ENCODE measurements at places on chromosomes 1 and 21.

DNA sequence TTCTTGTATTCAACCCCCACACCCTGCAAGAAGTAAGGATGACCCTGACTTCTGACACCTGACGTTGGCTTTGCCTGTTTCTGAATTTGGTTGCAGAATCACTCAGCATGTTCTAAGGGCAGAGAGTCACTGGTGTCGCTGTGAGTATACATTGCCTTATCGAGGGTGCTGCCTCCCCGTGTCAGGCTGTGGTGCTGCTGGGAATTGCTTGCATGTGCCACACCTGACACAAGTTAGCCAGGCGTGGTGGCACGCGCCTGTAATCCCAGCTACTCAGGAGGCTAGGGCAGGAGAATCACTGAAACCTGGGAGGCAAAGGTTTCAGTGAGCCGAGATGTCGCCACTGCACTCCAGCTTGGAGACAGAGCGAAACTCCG is 45.9 kb downstream of the WDR4 start:
- DNase-seq: peak; percentile 70

DNA sequence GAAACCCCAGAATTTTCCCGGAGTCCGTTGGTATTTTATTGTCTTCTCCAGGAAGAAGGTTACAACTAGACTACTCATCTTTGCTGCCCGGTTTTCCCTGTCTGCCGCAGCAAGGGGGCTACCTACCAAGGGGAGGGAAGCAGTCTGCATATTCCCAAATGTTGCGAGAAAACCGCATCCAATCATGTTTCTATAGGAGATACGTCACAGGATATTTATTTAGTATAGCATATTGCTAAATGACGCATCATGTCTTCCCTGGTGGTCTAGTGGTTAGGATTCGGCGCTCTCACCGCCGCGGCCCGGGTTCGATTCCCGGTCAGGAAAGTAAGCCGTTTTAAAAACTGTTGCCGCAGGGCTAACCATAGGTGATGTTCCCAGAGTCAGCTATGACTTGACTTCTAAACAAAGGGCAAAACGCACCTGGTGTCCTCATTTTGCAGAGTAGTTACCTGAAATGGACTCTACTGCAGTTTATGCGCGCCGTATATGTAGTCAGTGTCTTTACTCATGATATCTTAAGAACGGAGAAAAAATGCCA is 15.2 kb upstream of the ZNF692 start:
- peak; percentile 49 for DNase-seq

DNA sequence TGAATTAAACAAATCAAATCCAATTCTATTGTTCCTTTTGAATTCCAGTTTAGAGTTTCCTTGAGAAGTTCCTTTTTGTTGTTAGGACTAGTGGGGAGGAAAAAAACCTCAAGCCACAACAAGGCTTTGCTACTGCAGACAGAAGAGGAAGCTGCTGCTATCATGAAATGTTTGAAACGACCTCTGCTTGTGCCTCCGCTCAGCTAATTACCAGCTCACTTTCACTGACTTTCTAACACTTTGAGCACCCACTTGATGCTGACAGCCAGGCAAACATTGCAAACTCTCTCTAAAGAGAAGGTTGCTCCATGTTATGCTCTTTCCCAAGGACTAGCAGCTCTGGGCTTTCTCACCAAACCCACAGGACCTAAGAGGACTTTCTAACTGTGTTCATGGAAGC is 203.9 kb upstream of the PROX1 start:
- DNase-seq: no peak

DNA sequence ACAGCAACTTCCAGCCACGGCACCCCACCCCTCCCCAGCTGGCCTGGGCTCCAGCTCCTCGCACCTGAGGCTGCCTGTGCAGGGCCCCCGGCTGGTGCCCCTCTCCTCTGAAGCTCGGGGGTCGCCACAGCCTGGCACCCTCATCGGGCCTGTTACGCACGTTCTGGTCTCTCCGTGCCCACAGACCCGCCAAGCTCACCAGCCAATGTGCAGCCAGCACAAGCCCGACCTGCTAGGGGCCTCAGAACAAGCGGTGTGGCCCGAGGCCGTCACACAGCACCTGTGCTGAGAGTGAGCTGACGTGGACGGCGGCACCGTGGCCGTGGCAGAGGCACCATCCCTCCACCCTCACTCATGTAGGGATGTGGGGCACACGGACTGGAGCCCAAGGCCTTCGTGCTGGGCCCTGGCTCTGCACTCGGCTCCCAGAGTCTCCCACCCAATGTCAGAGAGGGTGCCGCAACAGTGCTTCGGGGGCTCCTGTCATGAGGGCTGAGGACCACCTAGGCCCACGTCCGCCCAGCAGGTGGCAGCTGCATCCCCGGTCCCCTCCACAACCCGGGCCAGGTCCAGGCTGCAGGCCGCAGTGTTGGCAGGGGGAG is 4.4 kb upstream of the SAMD11 start:
- no peak for DNase-seq

DNA sequence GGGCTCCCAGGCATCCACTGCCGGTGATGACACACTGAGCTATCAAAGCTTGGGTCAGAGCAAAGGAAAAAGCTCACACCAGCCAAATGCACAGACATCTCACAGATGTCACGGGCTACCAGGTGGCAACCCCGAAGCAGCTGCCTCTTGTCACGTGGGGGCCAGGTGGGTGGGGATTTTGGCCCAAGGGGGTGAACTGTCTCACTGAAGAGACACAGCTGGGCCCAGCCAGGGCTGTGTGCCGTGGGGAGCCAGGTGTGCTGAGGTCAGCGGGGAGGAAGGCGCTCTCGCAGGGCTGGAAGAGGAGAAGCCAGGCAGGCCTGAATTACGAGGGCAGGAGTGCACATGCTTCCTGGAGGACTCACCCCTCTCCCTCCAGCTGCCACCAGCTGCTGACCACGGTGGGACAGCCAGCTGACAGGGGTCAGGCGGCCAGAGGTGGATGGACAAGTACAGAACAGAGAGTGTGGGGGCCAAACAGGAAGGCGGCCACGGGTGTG is 32.4 kb downstream of the KCNN3 start:
- DNase-seq: no peak

Data from HEK293T (cell line).